T follicular helper cell (primary cell): ENCODE measurements at places on chromosomes 16 and 17.

GRCh38 chr16:86679490-86679889, 101.1 kb downstream of the FOXL1 start:
- DNase-seq, result no peak

- DNase-seq, result peak; percentile 46
Observed at GRCh38 chr16:50326835-50327465, 41.8 kb downstream of the BRD7 start.

DNA sequence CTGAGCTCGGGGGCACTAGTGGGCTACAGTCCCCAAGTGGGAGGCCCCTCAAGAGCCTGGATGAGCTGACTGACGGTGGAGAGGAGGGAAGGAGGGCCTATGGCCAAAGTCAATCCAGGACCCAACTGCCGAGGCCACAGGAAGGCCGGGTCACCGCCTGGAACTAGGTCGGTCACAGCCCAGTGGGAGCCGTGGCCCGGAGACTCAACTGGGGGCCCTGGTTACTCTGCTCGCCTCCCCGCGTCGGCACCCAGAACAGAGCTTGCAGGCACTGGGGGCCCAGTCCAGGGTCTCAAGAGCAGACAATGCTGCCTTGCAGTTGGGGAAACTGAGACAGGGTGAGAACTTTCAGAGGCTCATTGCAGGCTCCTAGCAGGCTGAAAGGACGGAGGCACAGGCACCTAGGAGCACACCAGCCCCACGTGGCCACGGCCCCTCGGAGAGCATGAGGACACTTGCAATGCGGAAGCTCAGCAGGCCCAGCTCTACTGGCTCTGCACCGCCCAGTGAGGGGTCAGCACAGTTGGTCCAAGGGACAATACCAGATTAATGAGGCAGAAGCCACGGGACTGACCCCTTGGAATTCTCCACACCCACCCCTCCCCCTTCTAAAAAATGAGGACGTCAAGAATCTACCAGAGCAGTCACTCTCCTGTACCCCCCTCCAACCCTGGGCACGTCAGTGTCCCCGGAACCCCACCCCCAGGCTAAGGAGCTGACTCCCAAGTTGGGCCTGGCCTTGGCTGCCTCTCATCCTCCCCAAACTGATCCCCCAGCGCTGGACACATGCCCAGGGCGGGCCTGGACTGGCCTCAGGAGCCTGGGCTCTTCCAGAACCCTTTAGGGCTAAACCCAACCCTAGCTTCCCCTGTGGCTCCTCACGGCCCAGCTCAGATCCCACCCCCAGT, 2.2 kb downstream of the HS3ST6 start:
- no peak for DNase-seq

DNA sequence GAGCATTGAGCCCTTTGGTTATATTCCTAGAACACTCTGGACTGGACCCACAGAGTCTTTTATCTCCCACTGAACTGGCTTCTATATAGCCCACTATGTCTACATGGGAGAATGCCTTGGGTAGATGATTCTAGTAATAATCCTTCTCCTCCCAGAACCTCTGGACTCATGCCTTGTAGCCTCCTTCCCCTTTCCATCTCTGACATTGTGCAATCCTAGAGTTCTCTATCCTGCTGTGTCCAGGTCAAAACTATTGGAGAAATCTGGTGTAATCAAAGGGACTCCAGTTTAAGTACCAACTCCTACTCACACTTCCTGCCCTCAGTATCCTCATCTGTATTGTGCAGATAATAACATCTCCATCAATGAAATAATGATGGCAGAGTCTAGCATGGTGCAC, 9.1 kb downstream of the RCVRN start:
- DNase-seq, result no peak
